ENCODE measurements at places on chromosomes 6 and 20.

DNA sequence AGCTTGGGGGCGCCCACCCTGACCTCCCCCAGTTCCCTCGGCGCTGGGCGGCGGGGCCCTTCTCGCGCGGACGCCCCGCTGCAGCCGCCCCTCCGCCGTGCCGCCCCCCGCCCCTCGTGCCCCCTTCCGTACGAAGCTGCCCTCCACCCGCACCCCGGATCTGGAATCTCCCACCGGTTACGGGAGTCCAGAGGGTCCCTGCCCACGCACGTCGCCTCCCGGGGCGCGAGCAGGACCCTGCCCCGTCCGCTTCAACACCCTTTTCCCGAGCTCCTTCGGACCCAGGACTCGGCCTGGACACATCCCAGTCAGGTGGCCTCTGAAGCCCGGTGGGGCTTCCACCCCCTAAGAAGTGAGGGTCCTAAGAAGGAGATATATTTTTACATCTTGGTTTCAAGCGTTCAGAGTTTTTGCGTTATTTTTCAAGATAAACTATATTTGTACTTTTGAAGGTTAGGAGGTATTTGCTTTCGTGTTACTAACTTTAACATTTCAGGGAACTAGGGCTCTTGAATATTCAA is 506 bp downstream of the ARFGAP1 start:
- no peaks in the 10 kb centered on the region for H3K36me3 ChIP-seq
- peak overlapping the region; percentile 100 for H3K4me3 ChIP-seq
- H3K27me3 ChIP-seq: no peaks in the 10 kb centered on the region
- H3K27ac ChIP-seq: peak overlapping the region; percentile 77
- DNase-seq: no peak

DNA sequence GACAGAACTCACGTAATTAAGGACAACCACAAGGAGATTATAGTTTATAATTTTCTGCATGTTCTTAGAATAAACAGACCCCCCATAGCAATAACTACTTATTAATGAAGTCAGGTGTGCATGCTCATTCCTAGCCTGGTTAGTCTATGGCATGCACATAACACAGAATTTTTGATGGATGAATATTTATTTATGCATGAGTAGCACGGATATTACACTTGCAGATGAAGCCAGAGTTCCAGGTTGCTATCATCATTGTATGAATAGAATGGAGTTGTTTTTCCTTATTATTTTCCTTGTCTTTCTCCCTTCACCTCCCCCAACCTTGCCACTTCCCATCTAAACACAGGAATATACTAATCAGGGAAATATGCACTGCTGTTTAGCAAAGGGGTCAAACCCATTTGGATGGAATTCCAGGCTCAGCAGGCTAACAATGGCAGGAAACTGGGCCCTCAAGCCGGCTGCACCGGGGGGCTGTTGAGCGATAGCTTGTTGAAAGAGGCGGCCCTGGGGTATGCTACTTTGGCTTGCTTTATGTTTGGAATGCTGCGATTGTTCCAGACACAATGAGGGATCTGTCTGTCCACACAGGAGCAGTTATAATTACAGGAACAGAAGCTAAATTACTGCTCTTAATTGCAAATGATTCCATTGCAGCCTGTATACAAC is 112.6 kb downstream of the TMEM170B start:
- no peaks in the 10 kb centered on the region for H3K4me1 ChIP-seq
- H3K27ac ChIP-seq: no peak overlapping the region

DNA sequence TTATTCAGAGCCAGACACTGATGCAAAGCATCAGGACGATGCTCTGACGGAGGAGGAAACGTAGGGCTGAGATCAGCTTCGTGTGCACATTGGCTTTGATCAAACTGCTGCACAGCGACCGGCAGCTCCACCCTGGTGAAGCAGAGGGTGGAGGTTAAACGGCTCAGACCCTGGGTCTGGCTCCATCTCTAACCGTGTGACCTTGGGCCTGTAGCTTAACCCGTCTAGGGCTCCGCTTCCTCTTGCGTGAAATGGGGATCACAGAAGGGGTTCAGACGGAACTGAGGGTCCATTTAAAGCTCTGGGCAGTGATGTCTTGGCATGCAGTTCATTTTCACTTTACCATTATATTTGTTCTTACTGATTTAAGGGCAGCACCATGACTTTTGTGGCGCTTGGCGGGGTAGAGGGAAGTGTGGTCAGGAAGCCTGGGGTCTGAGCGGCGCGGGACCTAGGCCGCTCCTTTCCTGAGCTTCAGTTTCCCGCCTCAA is 644 bp downstream of the RBL1 start:
- no peak for DNase-seq
- peaks cover 29% of the 10 kb centered on the region for H3K4me1 ChIP-seq
- peak overlapping the region; percentile 94 for H3K4me3 ChIP-seq

DNA sequence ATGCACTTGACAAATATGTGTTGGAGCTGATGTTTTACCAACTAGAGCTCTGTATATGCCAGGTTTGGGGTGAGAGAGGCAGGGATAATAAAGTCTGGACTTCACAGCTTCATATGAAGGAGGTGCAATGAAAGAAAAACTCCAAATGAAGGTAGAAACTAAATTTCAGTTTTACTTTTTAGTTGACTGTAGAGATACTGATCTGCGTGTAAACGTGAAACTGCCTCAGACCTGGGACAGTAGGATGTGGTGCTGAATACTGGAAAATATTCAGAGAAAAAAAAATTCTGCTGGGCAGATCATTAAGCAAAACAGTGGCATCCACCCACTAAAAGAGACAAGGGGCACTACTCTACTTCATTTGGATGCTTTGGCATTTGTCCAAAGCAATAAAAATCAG is 94.5 kb downstream of the BACH2 start:
- H3K4me1 ChIP-seq: peaks cover 22% of the 10 kb centered on the region
- no peak overlapping the region for H3K27ac ChIP-seq
- H3K4me3 ChIP-seq: no peak overlapping the region
- H3K27me3 ChIP-seq: no peaks in the 10 kb centered on the region

DNA sequence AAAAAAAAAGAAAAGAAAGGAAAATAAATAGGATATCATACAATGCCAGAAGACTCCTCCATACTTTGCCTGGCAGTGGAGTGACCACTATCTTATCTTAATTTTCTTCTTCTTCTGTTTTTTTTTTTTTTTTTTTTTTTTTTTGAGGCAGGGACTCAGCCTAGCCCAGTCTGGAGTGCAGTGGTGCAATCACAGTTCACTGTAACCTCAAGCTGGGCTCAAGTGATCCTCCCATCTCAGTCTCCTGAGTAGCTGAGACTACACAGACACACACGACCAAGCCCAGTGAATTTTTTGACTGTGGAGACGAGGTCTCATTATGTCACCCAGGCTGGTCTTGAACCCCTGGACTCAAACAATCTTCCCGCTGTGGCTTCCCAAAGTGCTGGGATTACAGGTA is 17.1 kb upstream of the MMP9 start:
- no peak overlapping the region for H3K4me3 ChIP-seq
- no peaks in the 10 kb centered on the region for H3K27me3 ChIP-seq
- H3K4me1 ChIP-seq: no peaks in the 10 kb centered on the region
- H3K27ac ChIP-seq: no peak overlapping the region
- no peaks in the 10 kb centered on the region for H3K36me3 ChIP-seq
- no peak for DNase-seq

DNA sequence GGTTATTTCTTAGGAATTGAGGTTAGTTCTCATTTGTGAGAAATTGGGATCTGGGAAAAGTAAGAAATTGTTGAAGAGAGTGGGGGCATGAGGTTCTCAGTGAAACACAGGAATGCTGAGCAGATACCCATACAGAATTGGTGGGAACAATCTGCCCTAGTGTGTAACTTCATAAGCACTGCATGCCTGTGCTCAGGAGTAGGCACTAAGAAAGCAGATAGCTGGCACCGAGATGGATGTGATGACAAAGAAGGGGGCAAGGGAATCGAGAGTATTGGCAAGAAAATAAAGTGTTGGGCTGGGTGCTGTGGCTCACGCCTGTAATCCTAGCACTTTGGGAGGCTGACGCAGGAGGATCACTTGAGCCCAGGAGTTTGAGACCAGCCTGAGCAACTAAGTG is 4.0 kb downstream of the SLC17A5 start:
- H3K4me1 ChIP-seq: peaks cover 6% of the 10 kb centered on the region
- DNase-seq: no peak
- H3K27me3 ChIP-seq: no peaks in the 10 kb centered on the region
- no peak overlapping the region for H3K4me3 ChIP-seq

- H3K4me1 ChIP-seq: peaks cover 30% of the 10 kb centered on the region
- no peak overlapping the region for H3K4me3 ChIP-seq
- no peak overlapping the region for H3K27ac ChIP-seq
- no peak for DNase-seq
These were observed 22.7 kb upstream of the TCP11 start for GRCh38 chr6:35163836-35164235.

- no peak for DNase-seq
- no peaks in the 10 kb centered on the region for H3K27me3 ChIP-seq
- H3K36me3 ChIP-seq: no peaks in the 10 kb centered on the region
These were observed 33.5 kb downstream of the NEDD9 start for GRCh38 chr6:11198663-11199603.

GRCh38 chr6:137919837-137920730 is 53.0 kb downstream of the TNFAIP3 start:
- H3K4me3 ChIP-seq: no peak overlapping the region
- DNase-seq: no peak
- no peaks in the 10 kb centered on the region for H3K36me3 ChIP-seq
- H3K27me3 ChIP-seq: no peaks in the 10 kb centered on the region

DNA sequence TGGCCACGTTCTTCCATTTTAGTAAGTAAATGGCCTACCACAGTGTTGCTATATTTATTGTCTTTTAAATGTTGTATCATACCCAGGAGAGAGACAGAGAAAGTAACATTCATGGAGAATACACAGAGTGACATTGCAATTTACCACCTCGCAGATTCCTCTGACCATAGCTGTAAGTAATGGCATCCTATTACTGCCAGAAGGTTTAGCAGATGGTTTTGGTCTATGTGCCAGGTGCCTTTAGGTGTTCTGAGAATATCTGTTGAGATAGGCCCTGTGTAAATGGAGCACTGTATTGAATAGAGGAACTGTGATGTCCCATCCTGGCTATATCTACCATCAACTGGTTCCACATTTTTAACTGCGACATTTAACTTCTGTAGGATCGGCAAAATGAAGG is 559.6 kb downstream of the KIF16B start:
- H3K4me1 ChIP-seq: no peaks in the 10 kb centered on the region
- no peaks in the 10 kb centered on the region for H3K36me3 ChIP-seq
- H3K27me3 ChIP-seq: no peaks in the 10 kb centered on the region
- no peak for DNase-seq
- no peak overlapping the region for H3K27ac ChIP-seq

DNA sequence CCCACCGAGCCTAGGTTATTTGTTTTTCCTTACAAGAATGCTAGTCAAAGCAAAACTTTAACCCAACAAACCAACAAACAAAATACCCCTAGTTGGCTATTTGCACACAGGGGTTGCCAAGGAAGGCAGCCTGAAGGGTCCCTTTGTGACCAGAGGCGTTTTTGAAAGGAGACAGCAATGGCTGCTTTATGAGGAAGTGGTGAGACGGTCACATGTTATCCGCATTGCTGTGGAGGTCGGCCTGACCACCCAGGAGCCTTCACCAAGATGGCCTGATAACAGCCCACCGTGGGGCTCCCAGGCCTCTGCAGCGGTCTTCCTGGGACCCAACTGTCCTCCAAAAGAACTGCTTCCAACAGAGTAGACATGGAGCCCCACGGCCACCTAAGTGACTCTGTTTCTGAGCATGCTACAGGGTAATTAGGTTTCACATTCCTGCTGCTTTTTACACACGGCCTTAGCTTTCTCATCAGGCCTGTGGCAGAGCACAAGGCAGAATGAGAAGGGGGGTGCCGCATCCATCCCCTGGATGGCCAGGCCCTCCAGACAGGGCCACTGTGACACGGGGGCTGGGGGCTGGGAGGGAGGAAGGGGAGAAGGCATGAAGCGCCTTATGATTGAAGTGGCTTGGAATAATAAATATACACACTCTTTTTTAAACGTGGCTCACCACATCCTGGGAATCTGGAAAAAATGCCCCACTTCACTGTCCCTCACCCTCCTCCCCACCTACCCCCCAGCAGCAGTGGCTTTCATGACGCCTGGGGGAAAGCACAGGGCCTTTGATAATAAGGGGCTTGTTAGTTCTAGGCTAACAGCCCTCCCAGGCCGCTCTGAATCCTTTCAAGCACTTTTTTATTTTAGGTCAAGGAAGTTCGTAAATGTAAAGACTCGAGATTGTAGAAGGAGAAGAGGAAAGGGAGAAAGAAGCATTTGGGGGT is 86.0 kb downstream of the CLIC5 start:
- H3K27me3 ChIP-seq: no peaks in the 10 kb centered on the region
- no peak overlapping the region for H3K27ac ChIP-seq
- H3K4me3 ChIP-seq: no peak overlapping the region
- no peak for DNase-seq
- no peaks in the 10 kb centered on the region for H3K36me3 ChIP-seq

- H3K27me3 ChIP-seq: no peaks in the 10 kb centered on the region
- H3K36me3 ChIP-seq: no peaks in the 10 kb centered on the region
- no peak for DNase-seq
- H3K27ac ChIP-seq: no peak overlapping the region
- H3K4me3 ChIP-seq: no peak overlapping the region
These were observed 88.6 kb downstream of the PSMB1 start for GRCh38 chr6:170464524-170464979.

- no peak for DNase-seq
- H3K4me1 ChIP-seq: peaks cover 6% of the 10 kb centered on the region
- no peaks in the 10 kb centered on the region for H3K36me3 ChIP-seq
- no peaks in the 10 kb centered on the region for H3K27me3 ChIP-seq
- peak overlapping the region; percentile 95 for H3K27ac ChIP-seq
- H3K4me3 ChIP-seq: peak overlapping the region; percentile 77
These were observed 997 bp upstream of the FBXO30 start for GRCh38 chr6:145815309-145816274.

- DNase-seq: no peak
- H3K27me3 ChIP-seq: no peaks in the 10 kb centered on the region
- H3K4me1 ChIP-seq: no peaks in the 10 kb centered on the region
- no peak overlapping the region for H3K4me3 ChIP-seq
- H3K36me3 ChIP-seq: no peaks in the 10 kb centered on the region
These were observed 91.3 kb upstream of the MAP3K7 start for GRCh38 chr6:90678049-90678779.

DNA sequence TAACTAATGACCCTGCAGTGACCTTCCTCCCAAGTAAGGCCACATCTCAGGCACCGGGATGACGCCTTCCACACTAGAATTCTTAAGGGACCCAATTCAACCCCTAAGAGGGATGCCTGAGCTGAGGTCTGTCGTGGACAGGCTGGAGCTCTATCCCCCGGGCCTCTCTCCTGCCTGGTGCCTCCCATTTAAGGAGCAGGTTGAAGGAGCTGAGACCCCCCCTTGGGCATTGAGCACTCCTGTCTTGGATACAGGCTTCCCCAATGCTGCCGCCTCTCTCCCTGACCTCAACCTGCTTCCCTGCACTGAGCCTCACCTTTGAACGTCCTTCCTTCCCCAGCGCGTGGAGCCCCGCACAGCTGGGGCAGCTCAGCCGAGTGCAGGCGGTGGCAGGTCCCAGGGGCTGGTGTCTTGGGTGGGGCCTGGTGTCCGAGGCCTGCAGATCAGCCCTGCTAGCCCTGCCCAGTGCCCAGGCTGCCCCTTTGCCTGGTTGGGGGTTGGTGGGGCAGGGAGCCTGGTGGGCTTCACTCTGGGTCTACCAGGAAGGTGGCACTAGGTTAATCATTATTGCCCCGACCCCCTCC is 19.9 kb upstream of the BHLHE23 start:
- no peak overlapping the region for H3K4me3 ChIP-seq
- no peaks in the 10 kb centered on the region for H3K36me3 ChIP-seq
- H3K27ac ChIP-seq: no peak overlapping the region
- no peak for DNase-seq
